Tibial artery (tissue), 4 donors: ENCODE measurements at places on chromosomes 12 and 14.

DNA sequence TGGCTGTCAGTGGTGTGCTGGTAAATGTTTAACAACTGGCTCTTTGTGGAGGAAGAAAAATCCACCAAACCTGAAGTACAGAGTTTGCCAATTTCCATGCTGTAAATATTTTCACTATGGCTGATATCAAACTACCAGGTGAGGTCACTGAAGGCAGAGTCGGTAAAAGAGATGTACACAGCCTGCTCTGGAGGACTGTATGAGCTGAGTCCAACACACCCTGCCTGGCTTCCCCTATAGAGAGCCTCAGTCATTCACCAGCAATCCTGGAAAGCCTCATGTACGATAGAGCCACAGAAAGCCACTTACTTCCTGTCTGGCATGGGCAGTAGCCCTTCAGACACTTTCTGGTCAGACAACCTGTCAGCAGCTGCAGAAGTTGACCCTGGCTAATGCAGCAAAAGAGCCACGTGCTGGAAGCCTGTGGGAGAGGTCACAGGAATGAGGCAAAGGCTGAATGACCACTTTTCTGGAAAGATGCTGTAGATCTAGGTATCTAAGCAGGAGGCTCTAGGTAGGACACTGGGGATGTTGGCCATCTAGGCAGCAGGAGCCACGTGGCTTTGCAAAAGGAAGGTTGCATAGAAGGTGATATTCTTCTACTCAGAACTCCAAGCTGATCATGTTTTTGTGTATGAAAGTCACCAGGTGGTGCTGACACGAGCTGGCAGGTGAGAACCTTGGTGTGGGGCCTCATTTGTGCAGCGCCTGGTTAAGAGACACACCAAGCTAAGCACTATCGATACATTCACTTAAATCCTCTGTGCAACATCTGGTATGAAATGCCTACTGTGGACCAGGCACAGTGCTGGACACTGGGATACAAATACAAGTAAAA, 553.9 kb downstream of the VRK1 start:
- no peak for DNase-seq

GRCh38 chr12:50947933-50948626, 4.3 kb upstream of the HIGD1C start:
- DNase-seq, result no peak

DNA sequence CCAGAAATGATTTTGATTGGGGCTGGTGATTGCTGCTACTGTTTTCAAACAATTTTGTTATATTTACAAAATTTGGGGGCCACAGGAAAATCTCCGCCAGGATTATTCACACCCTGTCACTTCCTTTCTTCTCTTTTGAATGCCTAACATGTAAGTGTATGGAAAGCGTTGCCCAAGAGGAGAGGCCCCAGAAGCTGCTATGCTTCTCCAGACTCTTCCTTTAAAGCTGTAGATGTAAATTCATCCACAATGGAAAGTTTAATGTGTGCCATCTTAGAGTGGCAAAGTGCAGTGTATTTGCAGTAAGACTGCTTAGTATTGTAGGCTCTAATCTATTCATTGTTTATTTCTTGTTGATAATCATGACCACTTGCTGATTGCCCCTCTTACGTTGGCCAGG, 136.7 kb upstream of the LRIG3 start:
- no peak for DNase-seq

- no peak for DNase-seq
These were observed 58.9 kb downstream of the DDX51 start for GRCh38 chr12:132085291-132085635.

DNA sequence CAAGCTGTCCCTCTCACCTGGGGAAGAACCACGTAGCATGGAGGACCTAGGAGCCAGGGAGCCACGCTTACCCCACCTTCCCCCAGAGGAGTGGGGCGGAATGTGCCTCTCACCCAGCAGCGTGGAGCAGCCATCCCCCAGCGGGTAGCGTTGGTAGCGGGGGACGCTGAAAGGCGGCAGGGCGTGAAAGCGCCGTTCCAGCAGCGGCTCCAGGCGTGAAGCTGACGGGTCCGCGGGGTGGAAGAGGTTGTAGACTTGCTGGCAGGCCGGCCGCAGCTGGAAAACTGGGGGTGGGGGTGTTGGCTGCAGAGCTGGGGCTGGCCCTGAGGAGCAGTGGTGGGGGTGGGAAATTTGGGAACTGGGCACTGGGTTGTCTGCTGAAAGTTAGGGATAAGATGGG, 11.9 kb downstream of the ARL6IP4 start:
- DNase-seq, result peak; percentile 55

DNA sequence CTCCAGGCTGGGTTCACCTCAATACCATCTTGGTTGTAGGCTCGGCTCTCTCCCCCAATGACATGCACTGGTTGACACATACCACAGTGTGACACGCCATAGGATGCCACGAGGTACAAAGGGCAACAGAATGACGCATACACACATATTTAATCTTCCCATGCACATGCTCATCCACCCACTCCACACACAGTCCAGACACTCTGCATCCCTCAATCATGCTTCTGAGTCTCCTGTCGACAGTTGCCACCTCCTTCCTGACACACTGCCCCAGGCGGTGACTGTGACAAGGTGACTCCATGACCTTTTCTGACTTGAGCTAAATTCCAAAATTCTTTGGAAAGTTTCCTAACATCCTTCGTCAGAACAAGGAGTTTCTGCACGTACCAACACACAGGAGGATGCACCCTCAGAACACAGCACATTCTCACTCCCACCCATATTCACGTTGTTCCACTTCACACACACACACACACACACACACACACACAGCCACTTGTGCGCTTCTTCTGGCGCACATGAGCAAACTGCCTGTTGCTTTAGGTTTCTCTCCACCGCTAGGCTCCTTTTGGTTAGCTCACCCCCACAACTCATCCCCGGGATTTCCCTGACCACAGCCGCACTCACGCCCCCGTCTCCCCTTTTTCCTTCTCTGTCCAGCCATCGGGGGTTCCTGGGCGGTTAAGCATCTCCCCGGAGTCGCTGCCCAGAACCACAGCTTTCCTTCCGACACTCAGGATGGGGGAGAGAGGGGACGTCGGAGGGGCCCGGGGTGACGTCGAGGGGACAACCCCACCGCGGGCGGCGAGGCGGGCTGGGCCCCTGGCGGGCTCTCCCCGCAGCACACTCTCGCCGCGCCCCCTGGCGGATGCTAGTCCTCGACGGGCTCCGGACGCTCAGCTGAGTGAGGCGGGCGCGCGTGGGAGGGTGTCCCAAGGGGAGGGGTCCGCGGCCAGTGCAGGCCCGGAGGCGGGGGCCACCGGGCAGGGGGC, 536 bp upstream of the WNT1 start:
- no peak for DNase-seq

GRCh38 chr12:82968631-82969367, 282.1 kb downstream of the TMTC2 start:
- DNase-seq, result no peak

- peak; percentile 22 for DNase-seq
These were observed 369.1 kb upstream of the NOVA1 start for GRCh38 chr14:26966908-26967307.

DNA sequence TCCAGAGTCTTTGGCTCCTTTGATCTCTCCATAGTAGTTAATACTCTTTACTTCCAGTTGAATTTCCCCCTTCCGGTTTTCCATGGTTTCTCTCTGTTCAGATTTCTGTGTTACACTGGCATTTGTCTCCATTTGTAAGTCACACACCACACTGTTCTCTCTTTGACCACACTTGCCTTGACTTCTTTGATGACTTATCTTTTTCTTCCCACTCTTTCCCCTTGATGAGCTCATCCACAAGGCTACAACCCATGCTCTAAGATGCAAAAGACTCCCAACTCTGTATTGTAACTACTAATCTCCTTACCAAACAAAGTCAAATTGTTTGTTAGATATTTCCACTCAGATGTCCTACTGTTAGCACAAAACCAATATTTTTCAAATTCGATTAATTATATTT, 242.7 kb upstream of the E2F7 start:
- DNase-seq, result no peak

DNA sequence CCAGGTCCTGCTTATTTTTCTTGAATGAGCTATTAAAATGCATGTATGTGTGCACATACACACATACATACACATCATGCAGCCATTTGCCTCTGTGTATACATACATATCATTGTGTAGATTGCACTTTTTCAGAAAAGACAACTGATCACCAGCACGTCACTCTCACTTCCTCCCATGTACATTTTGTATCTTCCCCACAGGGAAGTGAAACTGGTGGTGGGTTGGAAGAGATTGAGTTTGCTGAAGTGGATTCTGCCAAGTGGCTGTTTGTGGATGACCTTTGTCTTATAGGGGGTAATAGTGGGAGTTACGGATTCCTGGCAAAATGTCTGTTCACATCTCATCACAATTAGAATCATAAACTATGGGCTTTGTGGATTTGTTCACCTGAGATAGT, 448.6 kb downstream of the RAD51B start:
- DNase-seq, result no peak

- DNase-seq, result no peak
These were observed 1387.4 kb downstream of the FSCB start for GRCh38 chr14:43119672-43120071.

DNA sequence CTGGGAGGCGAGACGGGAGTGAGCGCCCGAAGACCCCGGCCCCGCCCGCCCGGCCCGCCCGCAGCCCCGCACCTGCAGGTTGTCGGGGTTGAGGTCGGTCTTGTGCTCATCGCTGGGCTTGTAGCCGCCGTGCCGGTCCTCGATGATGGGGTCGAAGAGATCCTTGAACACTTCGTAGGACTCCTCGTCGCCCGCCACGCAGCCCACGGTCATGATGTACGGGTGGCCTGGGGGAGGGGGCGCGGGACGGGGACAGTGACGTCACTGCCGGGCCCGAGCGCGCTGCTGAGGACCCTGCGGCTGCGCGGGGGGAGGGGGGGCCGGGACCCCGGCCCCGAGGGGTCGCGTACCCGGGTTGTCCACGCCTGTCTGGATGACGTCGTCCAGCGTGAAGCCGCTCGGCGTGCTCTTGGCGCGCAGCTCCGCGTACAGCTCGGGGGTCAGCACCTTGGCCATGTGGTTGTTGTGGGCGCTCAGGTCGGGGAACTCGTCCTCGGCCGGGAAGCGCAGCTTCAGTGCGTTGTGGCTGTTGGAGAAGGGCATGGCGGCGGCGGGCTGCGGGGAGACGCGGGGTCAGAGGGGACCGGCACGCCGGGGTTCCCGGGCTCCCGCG, 573 bp downstream of the CKB start:
- peak; percentile 80 for DNase-seq

- DNase-seq, result no peak
These were observed 281.8 kb downstream of the EGLN3 start for GRCh38 chr14:33669111-33669510.

- DNase-seq, result no peak
These were observed 114.4 kb downstream of the SLC38A1 start for GRCh38 chr12:46154221-46154985.

- DNase-seq, result no peak
These were observed 397.4 kb upstream of the OR4E1 start for GRCh38 chr14:22071006-22071405.

GRCh38 chr14:101604228-101604934, 43.1 kb downstream of the DIO3 start:
- no peak for DNase-seq

- DNase-seq, result no peak
These were observed 37.2 kb downstream of the CRADD start for GRCh38 chr12:93714382-93714781.

- no peak for DNase-seq
These were observed 205.3 kb downstream of the NOVA1 start for GRCh38 chr14:26392498-26392897.

DNA sequence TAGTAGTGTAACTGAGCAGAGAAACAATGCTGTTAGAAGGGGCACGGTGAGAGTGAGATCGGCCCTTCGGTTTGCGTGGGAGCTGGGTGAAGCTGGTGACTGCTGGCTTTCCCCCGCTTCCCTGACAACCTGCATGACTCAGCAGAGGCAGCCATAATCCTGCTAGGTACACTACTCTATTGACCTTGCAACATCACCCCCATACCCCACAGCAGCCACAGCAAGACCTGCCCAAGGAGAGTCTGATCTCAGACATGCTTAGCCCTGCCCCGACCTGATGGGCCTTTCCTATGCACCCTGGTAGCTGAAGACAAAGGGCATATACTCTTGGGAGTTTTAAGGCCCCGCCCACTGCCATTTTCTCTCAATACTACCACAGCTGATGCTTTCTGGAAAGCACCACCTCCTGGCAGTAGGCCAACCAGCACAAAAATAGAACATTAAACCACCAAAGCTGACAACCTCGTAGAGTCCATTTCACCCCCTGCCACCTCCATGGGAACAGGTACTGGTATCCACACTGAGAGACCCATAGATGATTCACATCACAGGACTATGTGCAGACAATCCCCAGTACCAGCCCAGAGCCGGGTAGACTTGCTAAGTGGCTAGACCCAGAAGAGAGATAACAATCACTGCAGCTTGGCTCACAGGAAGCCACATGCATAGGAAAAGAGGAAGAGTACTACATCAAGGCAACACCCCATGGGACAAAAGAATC, 75.9 kb upstream of the RGS6 start:
- DNase-seq, result no peak

DNA sequence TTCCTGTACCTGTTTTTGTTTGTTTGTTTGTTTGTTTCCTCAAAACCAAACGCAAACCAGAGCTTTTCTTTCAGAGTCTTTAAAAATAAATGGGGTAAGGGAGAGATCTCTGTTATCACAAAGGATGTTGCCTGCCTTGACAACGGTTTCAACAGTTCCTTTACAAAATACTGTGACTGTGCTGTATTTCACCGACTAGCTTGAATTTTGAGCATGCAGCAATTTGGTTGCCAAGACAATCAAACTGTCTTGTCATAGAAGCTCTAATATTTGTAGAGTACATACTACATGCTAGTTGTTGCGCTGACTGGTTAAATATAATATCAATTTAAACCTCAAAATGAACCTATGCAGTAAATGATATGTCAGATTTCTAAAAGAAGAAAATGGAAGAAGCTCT, 22.4 kb upstream of the TCP11L2 start:
- DNase-seq, result no peak

DNA sequence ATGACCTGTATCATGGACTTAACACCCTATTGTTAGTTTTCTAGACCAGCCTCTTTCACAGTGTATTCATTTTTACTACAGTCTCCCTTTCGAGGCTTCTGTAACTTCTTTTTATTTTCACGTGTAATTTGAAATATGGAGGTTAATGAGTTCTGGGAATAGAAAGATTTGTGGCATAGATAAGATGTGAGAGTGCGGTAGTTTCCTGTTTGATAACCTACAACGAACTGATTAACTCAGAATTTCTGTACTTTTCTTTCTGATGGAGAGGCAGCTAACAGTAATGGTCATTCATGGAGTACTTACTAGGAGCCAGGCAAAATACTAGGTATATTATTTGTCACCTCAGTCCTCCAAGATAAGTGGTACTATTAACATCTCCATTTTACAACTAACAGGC, 21.2 kb downstream of the POLR3B start:
- no peak for DNase-seq

DNA sequence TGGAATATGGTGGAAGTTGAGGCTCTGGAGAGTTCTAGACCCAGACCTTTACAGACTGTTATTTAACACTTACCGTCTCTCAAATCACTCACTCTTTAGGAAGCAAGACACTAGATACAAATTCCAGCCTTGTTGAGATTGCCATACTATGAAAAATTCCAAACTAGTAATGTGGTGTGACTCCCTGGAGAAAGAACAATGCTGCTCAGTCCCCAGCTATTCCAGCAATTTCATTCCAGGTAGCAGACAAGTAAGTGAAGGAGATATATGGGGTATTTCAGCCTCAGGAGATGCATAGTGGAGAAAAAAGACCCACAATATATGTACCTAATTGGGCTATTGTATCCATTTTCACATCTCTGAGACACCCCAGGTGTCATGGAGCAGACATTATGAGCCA, 678.9 kb upstream of the LMO3 start:
- no peak for DNase-seq
